ENCODE measurements at places on chromosomes 6 and 20. TPM values are rescaled to one million over a fixed set of nuclear protein-coding genes. Genes with fewer than 3 reads are reported as not detected.

The SIM1 gene
- total RNA-seq = 9.6 TPM

The ABT1 gene
- 6.2 TPM for total RNA-seq

The CD93 gene
- total RNA-seq = 17.6 TPM

The TOMM6 gene
- 177 TPM for total RNA-seq

The EPHA7 gene
- total RNA-seq = 0.20 TPM

The SLC39A7 gene
- 37.0 TPM for total RNA-seq

The COL21A1 gene
- 7.1 TPM for total RNA-seq

The RSPH3 gene
- total RNA-seq = 5.1 TPM

The POM121L2 gene
- not detected for total RNA-seq

The PCIF1 gene
- total RNA-seq = 26.4 TPM

The TNF gene
- 0.61 TPM for total RNA-seq

The PACSIN1 gene
- 0.11 TPM for total RNA-seq

The C6orf62 gene
- 57.2 TPM for total RNA-seq

The C6orf118 gene
- total RNA-seq = not detected

The SLC17A2 gene
- not detected for total RNA-seq

The PPP1R14C gene
- 22.2 TPM for total RNA-seq

The SEL1L2 gene
- total RNA-seq = 1.5 TPM

The WFDC2 gene
- total RNA-seq = 0.74 TPM

The LY6G6D gene
- not detected for total RNA-seq

The SEMG1 gene
- total RNA-seq = not detected

The OR2J3 gene
- not detected for total RNA-seq

The TEAD3 gene
- total RNA-seq = 26.5 TPM

The CDH4 gene
- total RNA-seq = 0.55 TPM

The SOX12 gene
- total RNA-seq = 5.4 TPM

The MTFR2 gene
- total RNA-seq = 0.62 TPM

The ID4 gene
- total RNA-seq = 2.2 TPM

The CNR1 gene
- 1.3 TPM for total RNA-seq

The LY6G6F gene
- not detected for total RNA-seq

The WFDC5 gene
- total RNA-seq = not detected

The EFCAB8 gene
- not detected for total RNA-seq

The PRL gene
- not detected for total RNA-seq

The PSMB9 gene
- 10.1 TPM for total RNA-seq

The MUCL3 gene
- not detected for total RNA-seq

The MUC21 gene
- total RNA-seq = not detected

The CST5 gene
- not detected for total RNA-seq

The HLA-DMB gene
- total RNA-seq = 7.6 TPM

The KIF25 gene
- total RNA-seq = not detected

The CAGE1 gene
- total RNA-seq = not detected

The ENPP4 gene
- 14.2 TPM for total RNA-seq

The CCND3 gene
- total RNA-seq = 9.2 TPM

The HAO1 gene
- not detected for total RNA-seq

The EPPIN gene
- total RNA-seq = not detected

The SLC13A3 gene
- 0.38 TPM for total RNA-seq

The DOK5 gene
- total RNA-seq = 11.7 TPM

The SCUBE3 gene
- 0.10 TPM for total RNA-seq

The SLC2A10 gene
- total RNA-seq = 1.0 TPM

The DACT2 gene
- not detected for total RNA-seq

The FNDC11 gene
- total RNA-seq = not detected

The PGC gene
- total RNA-seq = not detected

The NKX2-2 gene
- total RNA-seq = not detected

The CCN5 gene
- total RNA-seq = 10.3 TPM

The EBF4 gene
- total RNA-seq = 1.7 TPM

The FLRT3 gene
- 3.1 TPM for total RNA-seq

The GPX5 gene
- not detected for total RNA-seq

The ABHD16B gene
- not detected for total RNA-seq

The COL11A2 gene
- 0.57 TPM for total RNA-seq

The RNF39 gene
- total RNA-seq = not detected

The KIZ gene
- 21.9 TPM for total RNA-seq

The PRELID3B gene
- 34.7 TPM for total RNA-seq

All from psoas muscle (tissue), 8 donors.